Bladder microvascular endothelial cell (primary cell): ENCODE measurements at places on chromosomes 2 and 18. TPM values are rescaled to one million over a fixed set of nuclear protein-coding genes. Genes with fewer than 3 reads are reported as not detected.

MATN3 gene
- total RNA-seq, result 1.0 and 1.9 TPM in 2 replicates

DLX2 gene
- total RNA-seq, result 0.06 TPM in 1 of 2 replicates, not detected in the other

C2orf15 gene
- under 0.01 TPM in 1 of 2 replicates, not detected in the other for total RNA-seq

ALPG gene
- not detected in 2 replicates for total RNA-seq

OR6B2 gene
- total RNA-seq, result not detected in 2 replicates

EN1 gene
- total RNA-seq, result not detected in 2 replicates

HOXD12 gene
- not detected in 2 replicates for total RNA-seq

SCN9A gene
- total RNA-seq, result 1.3 and 1.6 TPM in 2 replicates
